ENCODE measurements at places on chromosomes 2 and 18.
A peak's percentile ranks its signal among the peaks of the same experiment; 100 is the strongest.

DNA sequence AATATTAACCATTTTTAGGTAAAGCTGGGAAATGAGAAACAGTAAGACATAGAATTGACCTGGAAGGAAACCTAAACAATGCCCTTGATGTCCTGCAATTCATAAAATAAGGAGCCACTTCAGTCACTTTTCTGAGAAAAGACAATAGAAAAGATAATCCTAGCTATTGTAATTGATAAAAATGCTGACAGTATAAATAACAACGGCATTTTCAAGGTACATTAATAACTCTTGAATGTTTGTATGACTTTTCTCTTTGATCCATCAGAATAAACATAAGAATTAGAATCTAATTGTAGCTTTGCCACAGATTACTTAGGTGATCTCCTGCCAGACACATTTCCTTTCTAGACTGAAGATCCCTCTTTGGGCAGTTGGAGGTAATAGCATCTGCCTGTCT lies 719.5 kb downstream of the SLC4A3 start:
- DNase-seq = no peak

DNA sequence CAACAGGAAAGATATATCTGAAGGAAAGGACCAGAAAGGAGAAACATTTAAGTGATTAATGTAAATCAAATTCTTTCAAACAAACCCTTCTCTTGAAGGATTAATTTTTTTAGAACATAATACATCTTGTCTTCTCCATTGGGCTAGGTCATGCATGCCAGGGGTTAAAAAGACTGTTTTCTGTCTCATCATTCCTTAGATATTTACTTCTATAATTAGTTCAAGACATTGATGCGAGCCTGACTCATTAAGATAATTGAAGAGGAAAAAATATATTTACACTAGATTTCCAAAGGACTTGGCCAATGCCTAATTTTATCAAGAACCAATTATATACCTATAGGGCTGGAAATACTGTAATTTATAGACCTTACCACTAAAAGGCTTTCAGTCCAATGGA lies 166.6 kb upstream of the SETBP1 start:
- no peak for DNase-seq

DNA sequence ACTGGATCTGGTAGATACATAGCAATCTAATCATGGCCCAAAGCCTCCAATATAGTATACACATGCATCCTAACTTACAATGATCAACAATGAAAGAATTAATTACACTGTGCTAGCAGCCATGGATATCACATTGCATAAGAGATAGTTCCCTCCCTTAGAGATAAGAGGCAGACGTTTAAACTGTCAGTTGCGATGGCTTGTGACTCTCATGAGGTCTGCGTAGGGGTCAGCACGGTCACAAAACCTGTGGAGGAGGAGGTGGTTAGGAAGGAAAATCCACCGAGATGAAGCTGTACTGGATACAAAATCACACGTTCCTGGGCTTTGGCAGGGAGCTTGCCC lies 800 bp upstream of the RALB start:
- no peak for DNase-seq

- no peak for DNase-seq
Measured at GRCh38 chr2:238173692-238174091, 14.9 kb downstream of the ERFE start.

- DNase-seq = peak; percentile 54
Measured at GRCh38 chr2:233079953-233080835, 20.1 kb downstream of the INPP5D start.

- DNase-seq = no peak
Measured at GRCh38 chr18:34993289-34993688, 47.9 kb upstream of the MAPRE2 start.

- no peak for DNase-seq
Measured at GRCh38 chr2:164913011-164913410, 42.3 kb downstream of the SLC38A11 start.

DNA sequence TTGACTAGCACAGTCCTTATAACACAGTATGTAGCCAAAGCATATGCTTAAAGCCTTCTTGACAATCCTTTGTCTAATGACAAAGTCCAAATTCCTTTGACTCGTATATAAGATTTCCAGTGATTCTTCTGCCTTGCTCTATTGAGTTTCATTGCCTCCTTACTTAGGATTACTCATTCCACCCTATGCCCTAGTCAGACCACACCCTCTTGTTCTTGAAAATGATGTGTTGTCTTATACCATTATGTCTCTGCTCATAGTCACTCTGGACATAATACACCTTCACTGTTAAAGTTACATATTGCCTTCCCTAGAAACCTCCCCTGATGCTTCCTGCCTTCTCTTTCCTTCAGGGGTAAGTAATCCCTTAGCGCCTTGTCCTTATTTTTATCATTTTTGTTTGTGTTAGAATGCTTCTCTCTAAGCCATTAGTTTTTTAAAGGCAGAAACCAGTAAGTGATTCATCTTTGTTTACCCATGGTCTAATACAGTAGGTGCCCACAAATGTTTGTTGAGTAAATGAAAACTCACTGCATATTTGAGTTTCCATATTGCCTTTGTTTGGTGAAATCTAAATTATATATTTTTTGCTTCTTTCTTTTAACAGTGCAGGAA lies 19.3 kb downstream of the GPD2 start:
- DNase-seq = no peak

GRCh38 chr2:233463586-233463985 lies 103.0 kb downstream of the USP40 start:
- no peak for DNase-seq

Data from Peyer's patch (tissue), 4 donors.